ENCODE measurements at places on chromosomes 2 and 18. TPM values are rescaled to one million over a fixed set of nuclear protein-coding genes. Genes with fewer than 3 reads are reported as not detected.

DNA sequence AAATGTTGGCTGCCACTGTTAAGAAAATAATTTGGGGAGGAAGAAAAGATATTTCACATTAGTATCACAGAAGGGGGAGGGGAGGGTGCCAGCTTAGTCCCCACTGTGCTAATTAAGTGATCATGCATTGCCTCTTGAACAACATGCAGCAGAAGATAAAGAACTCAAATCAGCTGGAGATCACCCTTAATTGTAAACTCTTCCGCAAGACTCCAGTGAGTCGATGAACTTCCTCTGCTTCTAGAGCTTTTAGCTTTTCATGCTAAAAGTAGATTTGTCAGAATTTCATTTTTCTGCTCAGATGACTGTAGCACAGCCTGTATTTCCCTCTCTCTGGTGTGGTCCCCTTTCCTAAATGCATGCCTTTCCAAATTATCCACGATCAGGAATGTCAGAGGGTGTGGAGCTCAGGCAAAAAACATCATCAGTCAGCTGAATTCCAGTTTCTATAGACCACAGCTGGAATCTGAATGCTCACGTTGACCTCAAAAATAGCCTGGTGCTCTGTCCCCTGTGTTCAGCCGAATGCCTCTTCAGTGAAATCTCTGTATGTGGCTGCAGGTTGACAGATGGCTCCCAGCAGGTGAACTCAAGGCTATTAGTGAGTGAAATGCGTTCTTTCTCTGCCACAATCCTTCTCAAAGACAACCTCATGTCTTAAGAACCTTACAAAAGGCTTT is 156.8 kb upstream of the UNC80 start:
- peak; percentile 8 for DNase-seq

DNA sequence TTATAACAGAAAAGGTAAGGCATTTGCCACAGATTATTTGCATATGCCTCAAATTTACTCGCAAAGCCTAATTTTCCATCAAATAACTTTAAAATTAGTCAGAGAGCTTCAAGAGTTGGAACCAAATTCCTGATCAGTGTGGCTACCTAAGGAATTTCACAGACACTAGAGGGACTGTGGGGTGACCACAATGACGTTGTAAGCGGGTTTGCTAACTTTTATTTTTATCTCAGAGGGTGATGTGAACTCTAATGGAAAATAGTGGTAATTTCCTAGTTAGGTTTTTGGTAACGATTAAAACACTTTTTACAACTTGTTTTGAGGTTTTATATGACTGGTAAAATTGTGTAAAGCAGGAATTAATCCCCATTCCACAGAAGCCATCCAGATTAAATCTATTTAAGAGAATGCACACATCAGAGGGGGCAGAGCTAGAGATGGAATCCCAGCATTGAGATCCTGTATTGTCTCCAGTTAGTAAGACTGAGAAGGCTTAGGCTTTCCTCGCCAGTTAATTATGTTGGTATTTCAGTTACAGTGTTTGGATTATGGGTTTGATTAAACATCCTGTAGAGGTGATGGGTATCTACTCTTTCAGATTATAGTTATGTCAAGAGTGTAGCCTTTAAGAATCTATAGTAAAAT is 129.0 kb downstream of the GPD2 start:
- DNase-seq = peak; percentile 49

- peak; percentile 5 for DNase-seq
These were observed 14.0 kb downstream of the STRADB start for GRCh38 chr2:201465524-201465971.

NPHP1 gene
- total RNA-seq = 11.9 TPM

DNA sequence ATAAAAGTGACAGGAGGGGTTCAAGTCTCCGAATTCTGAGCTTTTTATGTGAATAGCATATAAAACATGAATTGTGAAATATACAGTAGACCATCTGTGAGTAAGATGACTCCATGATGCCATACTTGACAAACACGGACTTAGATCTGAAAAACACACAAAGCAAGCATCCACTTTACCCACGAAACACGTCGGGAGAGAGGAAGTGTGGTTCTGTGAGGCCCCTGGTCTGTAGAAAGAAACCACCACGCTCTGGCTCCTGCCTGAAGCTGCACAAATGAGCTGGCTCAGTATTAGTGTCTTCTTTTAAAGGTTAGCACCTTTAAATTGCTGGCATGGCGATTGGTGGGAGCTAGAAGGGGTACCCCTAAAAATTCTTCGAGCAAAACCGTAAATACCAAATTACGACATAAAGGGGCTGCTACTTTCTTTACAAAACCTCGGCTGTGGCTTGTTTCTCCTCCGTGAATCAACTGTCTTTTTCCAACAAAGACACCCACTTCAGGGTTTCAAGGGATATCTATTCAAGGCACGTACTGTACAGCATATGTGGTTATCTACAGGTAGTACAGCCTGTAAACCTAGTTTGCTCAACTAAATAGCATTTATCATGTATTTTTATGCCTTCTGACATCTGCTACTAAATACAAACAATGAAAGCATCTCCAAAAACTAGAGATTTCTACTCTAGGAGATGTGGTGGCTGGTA is 70.9 kb downstream of the AFF3 start:
- no peak for DNase-seq

DNA sequence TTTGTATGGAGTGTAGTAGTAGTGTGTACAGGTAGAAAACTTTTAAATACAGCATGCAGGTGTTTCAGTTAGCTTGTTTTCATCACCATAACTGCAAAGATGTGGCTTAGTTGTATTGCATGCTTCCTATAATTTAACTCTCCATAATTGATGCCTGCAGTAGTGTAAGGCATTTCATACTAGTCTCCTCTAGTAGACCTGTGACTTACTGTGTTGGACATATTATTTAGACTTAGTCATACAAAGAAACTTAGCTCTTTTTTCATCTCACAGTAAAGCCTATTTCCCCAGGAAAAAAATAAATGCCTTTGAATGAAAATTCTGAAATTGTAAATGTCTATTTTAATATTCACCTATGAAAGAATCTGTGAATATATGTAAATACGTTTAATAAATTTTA is 52.8 kb upstream of the TWSG1 start:
- DNase-seq = no peak

DNA sequence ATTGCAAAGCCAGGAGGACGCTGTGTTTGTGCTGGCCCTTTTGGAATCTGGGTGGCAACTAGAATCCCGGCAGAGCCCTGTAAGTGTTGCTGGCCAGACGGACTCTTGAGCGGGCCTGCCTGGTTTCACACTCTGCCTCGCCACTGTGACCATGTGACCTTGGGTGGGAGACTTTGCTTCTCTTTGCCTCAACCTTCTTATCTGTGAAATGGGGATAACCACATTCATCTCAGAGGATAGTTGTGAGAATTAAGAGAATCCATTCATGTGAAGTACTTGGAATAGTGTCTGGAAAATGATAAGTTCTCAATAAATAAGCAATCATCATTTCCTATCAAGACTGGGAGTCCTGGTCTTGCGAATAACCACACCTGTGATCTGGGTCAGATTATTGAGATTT is 105.6 kb downstream of the LIPG start:
- no peak for DNase-seq

ACTG2 gene
- 2.4 TPM for total RNA-seq

GRCh38 chr2:49067971-49068370 is 86.3 kb downstream of the FSHR start:
- no peak for DNase-seq

GRCh38 chr18:58792086-58792485 is 72.6 kb upstream of the ZNF532 start:
- no peak for DNase-seq

Measured in fibroblast of the aortic adventitia (primary cell).